Hypothalamus (tissue), 51 donors: ENCODE measurements at places on chromosomes 13 and 19.
A peak's percentile ranks its signal among the peaks of the same experiment; 100 is the strongest.

- peak; percentile 84 for DNase-seq
These were observed 38.2 kb downstream of the NFIC start for GRCh38 chr19:3404324-3405260.

GRCh38 chr19:6086068-6086788 is 24.1 kb downstream of the RFX2 start:
- DNase-seq: no peak

GRCh38 chr13:42673677-42674076 is 99.7 kb downstream of the TNFSF11 start:
- no peak for DNase-seq

GRCh38 chr13:37068962-37069361 is 9.5 kb upstream of the SUPT20H start:
- no peak for DNase-seq

DNA sequence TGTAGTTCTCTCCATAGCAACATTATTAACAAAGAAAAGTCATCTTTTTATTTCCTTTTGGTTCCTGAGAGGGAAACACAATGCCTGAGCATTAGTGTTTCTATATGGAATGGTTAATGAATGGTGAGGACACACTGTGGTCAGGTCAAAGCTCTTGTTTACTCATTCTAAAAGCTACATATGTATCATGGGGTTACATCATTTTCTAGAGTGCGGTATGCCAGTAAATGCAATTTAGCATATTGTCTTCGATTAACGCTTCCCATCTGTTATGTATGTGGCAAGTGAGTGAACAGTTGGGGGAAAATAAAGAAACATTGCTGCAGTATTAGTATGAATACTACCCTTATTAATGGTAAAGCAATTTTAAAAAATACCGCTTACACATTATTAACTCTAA is 1152.2 kb upstream of the SPRY2 start:
- no peak for DNase-seq

GRCh38 chr19:531753-532560 is at the start of gene CDC34:
TSS of gene CDC34 (plus strand) at chr19:531760. CDS start at chr19:531932, 172 bp downstream.
- no peak for DNase-seq

DNA sequence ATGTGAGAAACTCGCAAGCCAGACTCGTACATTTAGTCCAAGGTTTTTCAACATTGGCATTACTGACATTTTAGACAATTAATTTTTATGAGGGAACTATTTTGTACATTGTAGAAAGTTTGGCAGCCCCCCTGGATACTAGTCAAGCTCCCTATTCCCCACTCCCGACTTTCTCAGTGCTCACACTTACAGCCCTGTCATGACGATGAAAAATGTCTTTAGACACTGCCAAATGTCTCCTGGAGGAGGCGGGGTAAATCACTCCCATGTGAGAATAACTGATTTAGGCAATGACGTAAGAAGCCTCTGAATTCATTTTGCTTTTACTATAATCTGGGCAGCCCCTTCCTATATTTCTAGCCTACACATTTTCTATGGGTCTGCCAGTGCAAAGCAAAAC is 535.8 kb upstream of the KLHL1 start:
- no peak for DNase-seq

- no peak for DNase-seq
These were observed 41.1 kb upstream of the MRI1 start for GRCh38 chr19:13723206-13723605.

GRCh38 chr13:36815062-36815461 is 4.0 kb upstream of the RFXAP start:
- no peak for DNase-seq

GRCh38 chr13:26015271-26016125 is 36.3 kb downstream of the SHISA2 start:
- no peak for DNase-seq

GRCh38 chr13:93001866-93002461 is 224.6 kb upstream of the GPC6 start:
- no peak for DNase-seq

DNA sequence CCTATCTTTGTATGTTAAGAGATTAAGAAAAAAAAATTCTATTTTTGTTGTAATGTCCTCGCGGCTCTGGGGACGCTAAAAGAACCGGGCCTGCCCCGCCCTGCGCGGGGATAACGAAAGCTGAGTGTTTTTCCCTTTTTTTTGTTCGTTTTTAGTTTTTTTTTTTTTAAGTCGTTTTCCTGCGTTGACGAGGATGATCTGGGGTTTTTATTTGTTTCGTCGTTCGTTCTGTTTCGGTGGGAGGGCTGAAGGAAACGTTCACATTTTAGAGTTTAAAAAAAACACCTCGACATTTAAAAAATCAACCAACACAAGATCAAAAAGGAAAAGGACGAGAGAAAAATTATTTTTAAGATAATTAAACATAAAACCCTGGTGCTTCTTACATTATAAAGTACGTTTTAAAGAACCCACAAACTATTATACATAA is 5.6 kb downstream of the LYL1 start:
- DNase-seq: no peak

- no peak for DNase-seq
These were observed 26.9 kb downstream of the GGACT start for GRCh38 chr13:100561599-100562204.

- no peak for DNase-seq
These were observed 21.1 kb upstream of the ZSCAN18 start for GRCh38 chr19:58118979-58119733.

- DNase-seq: no peak
These were observed 98.2 kb downstream of the FREM2 start for GRCh38 chr13:38785042-38785441.

DNA sequence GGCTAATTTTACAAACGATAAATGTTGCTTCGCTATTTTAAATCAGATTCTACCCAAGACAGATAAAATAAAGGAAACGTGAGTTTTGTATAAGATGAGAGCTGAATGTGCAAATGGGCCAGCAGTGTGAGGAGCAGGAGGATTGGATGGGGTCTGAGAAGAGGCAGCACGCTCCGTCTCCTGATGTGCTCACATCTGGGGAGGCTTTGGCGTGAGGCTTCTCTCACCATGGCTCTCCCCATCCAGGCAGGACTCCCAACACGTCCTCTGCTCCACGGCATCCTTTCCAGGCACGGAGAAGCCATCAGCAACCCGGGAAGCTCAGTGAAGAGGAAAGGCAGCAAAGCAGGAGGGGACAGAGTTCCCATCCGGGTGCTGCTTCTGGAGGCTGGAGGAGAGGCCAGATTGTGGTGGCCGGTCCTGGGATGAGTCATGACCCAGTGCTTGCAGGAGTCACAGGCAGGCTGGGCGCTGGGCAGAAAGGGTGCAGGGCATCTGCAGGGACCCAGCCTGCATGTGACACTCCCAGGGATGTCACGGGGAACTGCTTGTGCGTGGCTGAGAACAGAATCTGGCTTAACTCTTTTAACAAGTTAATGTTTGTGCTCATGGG is 47.5 kb downstream of the ZNF536 start:
- no peak for DNase-seq

- DNase-seq: no peak
These were observed 385.1 kb downstream of the IRS2 start for GRCh38 chr13:109401307-109401706.

DNA sequence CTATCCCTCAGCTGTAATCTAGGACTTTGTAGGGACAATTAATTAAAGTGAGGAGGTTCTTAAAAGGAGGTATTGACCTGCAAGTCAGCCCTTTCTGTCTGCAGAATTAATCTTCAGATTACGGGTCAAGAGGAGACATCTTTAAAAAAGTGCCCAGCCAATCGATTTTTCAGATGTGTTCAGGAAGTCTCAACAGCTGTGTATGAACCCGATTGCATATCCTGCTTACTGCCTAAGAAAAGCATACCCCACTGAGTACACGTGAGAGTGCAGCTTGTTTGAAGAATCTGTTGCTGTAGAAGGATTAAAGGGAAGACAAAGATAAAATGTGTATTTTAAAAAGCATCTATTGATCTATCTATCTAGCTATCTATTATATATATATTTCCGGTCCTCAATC is 1194.5 kb downstream of the UQCRFS1 start:
- no peak for DNase-seq

DNA sequence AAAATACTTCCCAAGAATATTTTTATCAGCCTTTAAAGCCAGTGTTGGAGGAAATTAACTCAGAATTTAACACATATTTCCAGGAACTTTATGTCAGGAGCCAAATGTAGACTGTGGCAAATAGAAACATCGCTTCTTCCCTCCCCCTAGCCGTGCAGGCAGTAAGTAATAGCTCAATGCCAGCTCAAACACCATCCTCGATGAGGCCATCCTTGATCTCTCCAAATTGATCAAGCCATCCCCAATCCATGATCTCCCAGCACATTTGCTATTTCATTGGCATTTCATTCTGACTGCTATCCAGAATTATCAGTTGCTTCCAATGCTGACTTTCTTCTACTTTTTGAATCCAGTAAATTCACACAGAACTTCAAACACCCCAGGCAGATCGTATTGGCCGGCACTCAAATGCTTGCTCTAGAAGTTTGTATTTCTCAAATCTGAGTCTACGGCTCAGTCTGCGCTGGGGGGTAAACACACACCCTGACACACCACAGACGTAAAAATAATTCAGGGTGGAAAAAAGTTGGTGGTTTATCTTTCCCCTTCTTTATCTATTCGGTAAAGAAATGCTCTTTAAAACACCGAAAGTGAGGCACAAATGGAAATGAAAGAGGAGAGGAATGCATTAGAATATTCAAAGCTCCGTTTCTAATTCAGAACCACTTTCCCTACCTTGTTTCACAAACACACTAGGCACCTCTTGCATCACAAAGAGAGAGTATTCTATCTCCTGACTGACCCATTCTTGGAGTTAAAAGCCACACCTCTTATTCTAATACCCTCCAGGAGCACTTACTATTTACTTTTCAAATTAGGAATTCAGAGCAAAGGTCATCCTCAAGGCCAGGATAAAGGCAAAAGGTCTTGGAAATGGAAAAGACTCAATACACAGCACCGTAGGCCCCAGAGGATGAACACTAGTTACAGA is 991 bp downstream of the OBI1 start:
- no peak for DNase-seq

GRCh38 chr19:17326595-17326966 is 8.1 kb downstream of the ANO8 start:
- DNase-seq: no peak

- no peak for DNase-seq
These were observed 10.3 kb downstream of the RAB8A start for GRCh38 chr19:16121967-16122366.

DNA sequence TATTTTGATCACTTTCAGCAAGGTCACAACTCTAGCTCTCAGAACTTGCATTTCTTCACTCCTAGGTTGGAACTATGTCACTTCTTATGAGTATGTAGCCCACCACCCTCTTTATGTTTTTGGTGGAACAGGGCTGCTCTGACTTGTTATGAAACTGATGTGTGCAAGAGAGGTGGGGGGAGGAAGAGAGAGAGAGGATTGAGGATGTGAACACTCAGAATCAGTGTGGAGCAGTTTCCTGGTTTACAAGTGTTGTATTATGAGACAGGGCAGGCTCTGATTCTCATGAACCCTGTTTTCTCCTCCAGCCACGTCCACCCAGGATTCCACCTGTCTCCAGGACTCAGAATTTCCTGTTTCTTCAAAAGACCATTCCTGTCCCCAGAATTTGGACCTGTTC is 16.1 kb downstream of the ZNF317 start:
- no peak for DNase-seq

DNA sequence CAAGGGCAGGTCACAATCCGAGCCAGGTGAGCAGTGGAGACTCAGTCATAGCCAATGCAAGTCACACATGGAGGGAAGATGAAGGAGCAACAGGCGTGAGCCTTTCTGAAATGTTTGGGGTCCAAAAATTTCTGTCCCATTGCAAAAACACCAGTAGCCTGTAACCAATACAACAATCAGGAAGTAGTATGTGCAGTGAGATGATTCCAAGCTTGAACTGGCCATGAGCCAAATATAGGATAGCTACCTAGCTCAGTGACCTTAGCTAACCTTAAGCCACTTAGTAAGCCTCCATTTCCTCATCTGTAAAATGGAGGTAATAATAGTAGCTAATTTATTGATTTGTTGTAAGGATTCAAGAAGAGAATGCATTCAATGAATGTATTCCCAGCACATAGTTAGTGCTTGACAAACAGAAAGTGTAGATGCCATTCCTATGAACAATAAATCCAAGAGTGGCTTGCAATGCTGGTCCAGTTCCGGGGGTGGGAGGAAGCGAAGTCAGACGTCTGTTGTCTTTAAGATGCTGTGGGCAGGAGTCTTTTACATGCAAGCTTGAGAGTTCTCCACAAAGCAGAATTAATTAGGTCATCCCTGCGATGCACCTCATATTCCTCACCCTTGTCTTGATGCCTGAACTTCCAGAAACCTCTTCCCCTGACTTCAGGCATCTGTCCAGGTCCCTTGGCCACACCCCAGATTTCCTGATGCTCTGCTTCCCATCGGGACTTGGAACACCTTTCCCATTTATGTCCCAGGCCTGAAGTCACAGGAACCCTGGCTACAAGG is 195.7 kb upstream of the UBL3 start:
- DNase-seq: no peak

DNA sequence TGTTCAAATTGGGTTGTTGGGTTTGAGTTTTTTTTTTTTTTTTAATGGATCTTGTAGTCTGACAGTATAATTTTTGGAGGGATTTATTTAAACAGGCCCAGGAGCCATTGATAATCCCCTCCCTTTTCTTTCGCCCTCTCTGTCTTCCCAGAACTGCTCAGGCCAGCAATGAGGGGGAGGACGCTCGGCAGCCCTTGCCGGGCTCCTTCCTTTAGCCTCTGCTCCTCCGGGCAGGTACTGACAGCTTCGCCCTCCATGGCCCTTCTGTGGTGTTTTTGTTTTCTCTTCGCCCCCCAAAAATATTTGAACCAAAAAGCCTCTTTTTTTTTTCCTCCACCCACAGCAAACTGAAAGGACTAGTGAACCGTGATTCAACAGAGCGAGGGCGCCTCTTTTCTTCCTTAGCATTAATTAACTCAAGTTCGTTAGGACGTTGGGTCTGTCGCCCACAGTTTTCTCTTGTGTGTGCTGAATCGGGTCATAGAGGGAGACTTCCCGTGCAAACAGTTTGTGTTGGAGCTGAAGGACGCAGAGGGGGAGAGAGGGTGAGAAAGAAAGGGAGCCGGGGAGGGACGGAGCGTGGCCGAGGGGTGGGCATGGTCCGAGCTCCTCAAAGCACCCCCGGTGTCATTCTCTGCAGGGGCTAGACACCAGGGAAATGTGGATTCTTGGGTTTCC is 21.5 kb downstream of the NFIX start:
- no peak for DNase-seq

DNA sequence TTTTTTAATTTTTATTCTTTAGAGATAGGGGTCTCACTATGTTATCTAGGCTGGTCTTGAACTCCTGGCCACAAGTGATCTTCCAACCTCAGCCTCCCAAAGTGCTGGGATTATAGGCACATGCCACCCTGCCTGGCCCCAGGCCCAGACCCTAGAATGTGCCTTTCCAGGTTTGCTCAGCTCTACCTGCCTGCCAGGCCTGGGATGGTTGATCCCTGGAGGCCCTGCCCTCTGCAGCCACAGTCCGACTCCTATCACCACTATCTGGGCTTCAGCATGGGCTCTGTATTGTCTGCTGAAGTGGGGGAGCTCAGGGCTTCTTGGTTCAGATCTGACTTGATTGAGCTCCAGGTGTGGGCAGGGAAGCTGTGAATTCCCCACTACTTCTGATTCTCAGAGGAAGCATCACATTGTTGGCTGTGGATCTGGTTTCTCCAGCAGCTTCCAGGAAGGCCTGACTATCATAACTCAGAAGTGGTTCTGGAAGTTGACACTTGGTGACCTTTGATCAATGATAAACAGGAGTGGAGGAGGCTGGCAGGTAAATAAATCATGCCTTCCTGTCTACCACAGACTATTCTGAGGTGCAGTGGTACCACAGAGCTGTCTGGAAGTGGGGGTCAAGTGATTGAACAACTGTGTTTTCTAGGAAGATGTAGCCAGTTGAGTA is 71.9 kb downstream of the OLFM4 start:
- no peak for DNase-seq
